ENCODE measurements at places on chromosomes 16 and 17.
A peak's percentile ranks its signal among the peaks of the same experiment; 100 is the strongest.

- no peak for DNase-seq
Observed at GRCh38 chr17:17467720-17468119, 9.1 kb upstream of the MED9 start.

DNA sequence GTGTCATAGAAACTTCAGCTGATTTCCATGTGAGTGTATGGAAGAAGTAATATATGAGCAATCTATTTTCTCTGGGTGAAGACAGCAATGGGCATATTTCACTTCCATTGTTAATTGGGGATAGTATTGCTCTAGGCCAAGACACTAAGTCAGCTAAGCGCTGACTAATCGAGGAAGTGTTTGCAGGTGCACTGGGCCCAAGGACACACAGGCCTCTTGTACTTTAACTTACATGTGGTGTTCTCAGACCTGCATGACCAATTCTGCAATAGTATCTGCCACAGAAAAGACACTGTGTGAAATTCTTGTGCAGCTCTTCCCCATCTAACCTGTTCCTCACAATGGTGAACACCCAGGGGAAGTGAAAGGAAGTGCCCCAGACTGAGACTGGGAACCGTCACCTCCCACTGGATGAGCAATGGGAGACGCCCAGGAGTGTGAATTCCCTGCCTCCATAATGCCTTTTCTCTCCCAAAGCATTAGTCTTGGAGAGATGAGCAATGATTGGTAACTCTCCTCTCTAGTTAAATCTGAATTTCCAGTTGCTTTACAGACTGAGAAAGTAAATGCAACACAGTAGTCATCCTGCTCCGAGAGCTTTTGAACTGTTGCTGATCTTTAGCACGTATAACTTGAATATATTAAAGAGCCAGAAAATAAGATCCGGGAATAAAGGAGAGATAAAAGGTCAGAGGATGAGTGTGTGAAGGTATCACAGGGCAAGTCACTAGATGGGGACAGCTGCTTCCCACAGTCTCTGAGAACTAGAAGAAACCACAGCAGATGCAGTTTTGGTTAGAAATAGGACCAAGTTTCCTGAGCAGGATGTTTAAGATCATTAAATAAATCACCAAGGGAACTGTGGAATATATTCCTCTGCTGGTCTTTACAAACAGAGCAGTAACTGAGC lies 82.6 kb downstream of the CDK5R1 start:
- DNase-seq = no peak

DNA sequence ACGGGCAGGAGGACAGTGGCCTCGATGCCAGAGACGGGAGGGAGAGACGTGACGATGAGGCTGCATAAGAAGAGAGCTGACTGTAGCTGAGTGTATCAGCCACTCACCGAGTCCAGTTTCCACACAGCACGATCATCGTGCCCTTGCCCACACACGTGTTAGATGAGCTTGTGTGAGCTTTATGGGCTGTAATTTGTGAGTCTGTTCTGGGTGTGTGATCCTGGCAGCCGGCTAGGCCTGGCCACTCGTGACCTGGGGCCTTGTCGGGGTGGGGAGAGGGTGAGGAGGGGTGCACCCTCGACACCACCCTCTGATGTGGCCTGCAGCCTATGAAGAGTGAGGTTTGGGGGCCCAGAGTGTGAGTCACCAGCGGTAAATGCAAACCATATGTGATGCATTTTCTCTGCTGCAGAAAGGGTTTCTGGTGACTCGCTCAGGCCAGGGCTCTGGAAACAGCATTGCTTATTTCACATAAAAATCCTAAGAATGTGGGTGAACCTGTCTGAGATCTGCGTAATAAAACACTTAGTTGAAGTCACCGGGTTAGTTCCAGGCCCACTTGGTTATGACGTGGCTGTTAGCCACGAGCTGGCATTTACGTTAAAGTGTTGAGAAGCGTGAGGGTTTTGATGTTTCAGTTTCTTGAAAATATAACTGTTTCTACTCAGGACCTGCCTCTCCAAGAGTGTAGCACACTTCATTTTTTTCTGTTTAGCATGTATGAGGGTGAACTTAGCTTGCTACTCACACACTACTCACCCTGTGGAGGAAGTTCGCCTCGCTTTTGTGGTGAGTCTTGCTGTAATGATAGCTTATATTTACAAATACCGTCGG lies 4.2 kb downstream of the METRNL start:
- no peak for DNase-seq

GRCh38 chr17:82929676-82930042 lies 89.8 kb upstream of the ZNF750 start:
- DNase-seq = no peak

DNA sequence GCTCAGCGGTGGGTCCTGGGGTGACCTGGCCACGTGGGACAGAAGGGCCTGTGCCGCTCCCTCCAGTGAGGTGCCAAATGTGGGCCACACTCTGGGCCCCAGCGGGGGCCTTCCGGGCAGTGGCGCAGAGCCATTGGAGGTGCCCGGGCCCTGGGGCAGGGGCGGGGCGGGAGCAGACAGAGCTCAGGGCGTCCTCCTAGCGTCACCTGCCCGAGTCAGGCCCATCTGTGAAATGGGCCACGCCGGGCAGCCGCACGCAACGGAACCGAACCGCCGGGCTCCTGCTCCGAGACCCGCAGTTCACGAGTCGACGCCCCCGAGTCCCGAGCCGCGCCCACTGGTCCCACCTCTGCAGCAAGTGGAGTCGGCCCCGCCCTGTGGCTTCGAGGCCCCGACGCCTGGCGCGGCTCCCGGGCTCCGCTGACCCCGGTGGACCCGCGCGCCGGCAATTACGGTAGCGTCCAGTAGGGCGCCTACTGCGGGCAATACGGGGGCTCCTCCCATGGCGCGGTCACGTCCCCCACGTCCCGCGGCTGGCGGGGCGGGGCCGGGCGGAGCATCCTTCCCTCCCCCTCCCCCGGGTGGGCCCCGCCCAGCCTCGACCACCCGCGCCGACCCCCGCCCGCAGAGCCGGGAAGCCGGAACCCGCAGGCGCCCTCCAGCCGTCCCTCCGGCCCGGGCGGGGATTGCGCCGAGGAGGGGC lies 1.9 kb downstream of the SLC16A3 start:
- peak; percentile 70 for DNase-seq

GRCh38 chr16:22413819-22414218 lies 39.4 kb upstream of the CDR2 start:
- no peak for DNase-seq

- no peak for DNase-seq
Observed at GRCh38 chr17:59810894-59811153, 81.9 kb downstream of the TUBD1 start.

DNA sequence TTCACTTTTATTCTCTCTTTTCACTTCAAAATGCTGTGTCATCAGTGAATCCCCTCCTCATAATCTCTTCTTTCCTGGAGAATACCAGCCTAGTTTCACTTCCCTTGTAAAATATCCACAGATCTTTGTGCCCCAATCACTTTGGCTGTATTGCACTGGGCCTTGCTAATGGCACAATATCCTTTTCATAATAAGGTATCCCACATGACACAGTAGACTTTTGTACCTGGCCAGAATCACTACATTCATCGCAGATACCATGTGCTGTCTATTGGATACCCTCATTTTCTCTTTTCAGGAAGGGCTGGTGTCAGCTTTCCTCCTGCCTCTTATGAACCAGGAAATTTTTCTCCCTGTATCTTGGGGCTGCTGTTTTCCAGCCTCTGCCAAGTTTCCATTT lies 25.7 kb upstream of the TOX3 start:
- no peak for DNase-seq

- DNase-seq = no peak
Observed at GRCh38 chr16:68972013-68972412, 128.7 kb downstream of the TANGO6 start.

GRCh38 chr17:41796121-41796895 lies 9.8 kb upstream of the JUP start:
- no peak for DNase-seq

DNA sequence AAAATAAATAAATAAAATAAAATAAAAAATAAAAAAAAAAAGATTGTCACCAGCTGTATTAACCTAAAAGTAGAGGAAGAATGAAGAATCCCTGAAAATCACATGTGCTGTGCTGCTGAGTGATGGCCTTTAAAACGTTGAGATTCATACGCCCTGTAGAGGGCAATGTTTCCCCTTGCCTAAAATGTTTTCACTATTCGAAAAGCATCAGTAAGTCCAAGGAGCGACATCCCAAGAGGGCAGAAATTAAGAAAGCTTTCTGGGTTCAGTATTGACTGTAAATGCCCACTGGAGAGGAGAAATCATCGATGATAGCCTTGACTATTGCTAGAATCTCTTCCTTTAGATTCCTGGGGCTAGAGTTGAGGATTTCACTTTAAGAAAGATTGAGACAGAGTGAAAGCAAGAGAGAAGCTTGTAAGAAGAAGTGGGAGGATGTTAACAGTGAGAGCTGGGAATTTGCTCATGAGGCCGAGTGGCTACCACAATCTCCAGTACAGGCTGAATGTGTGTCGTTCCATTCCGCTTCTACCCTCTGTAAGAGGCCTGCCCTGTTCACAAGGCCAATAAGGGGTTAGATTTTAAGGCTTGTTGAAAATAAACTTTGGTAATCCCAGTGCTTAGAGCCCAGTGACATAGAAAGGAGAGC lies 170.8 kb upstream of the FAM20A start:
- DNase-seq = no peak

DNA sequence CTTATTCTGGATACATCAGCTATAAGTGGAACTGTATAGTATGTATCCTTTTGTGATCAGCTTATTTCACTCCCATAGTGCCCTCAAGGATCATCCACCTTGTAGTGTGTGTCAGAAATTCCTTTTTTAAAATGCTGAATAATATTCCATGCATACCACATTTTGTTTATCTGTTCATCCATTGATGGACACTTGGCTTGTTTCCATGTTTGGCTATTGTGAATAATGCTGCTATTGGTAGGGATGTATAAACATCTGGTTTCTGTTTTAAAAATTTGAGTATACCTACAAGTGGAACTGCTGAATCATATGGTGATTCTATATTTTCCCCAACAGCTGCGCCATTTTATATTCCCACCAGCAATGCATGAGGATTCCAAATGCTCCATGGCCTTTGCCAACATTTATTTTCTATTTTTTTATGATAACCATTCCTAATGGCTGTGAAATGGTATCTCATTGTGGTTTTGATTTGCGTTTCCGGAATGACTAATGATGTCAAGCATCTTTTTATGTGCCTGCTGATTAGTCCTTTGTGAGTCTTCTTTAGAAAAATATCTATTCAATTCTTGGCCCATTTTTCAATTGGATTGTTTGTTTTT lies 11.6 kb downstream of the RCVRN start:
- DNase-seq = no peak

DNA sequence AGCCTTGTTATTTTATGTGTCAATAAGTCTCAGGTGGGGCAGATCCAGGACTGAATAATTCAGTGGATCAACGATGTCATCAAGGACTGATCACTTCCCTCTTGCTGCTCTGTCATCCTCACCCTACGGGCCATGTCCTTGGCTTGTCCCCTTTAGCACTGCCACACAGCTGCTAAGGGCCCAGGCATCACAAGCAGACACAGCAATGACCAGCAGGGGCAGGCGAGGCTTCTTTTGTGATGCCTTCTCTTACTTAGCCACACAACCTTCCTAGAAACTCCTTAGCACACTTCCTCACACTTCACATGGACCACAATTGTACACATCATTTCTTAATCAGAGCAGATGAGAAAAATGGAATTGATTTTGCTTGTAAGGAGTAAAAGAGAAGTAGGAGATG lies 356.3 kb upstream of the SOX9 start:
- no peak for DNase-seq

GRCh38 chr16:6018848-6019489 lies 921.4 kb upstream of the EEF2KMT start:
- DNase-seq = no peak

DNA sequence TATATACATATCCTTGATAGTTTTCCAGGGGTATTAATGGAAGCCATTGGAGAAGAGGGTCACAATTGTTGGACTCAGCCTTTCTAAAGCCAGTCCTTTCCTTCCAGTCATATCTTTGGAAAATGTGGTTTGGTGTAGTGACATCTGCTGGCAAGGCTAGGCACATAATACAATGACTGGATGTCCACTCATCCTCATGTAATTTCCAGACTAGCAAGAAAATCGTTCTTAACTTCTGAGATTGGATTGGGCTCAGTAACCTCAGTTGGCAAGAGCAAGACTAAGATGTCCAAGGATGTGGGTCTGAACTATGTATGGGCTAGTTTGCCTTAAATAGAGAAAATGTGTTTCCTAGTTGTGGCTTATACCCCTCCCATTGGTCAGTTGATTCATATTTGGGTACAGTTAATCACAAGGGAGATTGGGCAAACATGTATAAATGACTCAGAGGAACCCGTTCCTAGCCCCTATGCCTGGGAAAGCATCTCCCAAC lies 8.7 kb upstream of the KAT7 start:
- DNase-seq = no peak

DNA sequence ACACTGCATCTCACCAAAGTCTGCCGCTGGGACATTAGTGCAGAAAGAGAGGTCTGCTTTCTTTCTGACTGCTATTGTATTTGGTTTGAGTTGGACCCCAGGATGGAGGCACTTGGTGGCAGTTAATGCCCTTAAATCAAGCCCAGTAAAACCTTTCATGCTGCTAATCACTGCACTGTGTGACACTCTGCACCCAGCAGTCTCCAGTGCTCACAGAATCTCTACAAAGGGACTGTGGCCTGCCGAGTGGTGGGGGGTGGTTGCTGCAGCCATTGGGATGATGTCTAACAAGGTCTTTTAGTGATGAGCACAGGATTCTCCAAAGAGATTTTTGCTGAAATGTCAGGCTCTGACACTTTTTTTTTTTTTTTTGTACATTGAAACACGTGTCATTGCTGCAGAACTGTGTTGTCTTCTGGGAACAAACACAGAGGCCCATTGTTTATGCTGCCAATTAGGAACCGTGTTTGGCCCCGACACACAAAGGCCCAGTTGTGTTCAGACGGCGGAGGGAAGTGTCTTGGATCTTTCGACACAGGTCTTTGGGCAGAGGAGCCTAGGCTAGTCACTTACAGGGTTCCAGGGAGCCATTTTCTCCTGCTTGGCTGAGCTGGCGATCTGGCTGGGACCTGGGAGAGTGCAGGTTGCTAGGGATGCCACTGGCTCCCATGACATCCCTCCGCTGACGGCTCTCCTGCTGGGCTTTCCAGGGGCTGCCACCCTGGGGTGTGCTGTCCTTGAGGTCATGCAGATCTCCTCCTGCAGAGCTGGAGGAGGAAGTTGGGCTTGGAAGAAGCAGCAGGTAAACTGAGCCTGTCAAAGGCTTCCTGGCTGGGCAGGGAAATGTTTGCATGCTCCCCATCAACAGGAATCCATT lies 16.2 kb upstream of the TNRC6C start:
- no peak for DNase-seq

DNA sequence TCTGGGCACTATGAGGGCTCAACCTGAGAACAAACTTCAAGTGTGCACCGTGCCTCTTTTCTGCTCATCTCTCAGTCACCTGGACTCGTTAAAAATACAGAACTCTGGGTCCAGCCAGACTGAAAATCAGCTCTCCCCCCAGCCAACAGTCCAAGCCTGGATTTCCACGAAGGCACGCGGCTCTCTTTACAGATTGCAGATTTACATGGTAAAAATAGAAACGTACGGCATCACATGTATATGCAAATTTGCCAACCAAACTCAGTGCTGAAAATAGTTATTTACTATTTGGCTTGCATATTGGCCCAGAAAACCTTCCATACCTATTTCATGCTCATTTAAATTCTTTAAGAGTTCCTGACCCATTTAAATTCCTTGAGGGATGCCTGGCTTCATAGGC lies 315.8 kb downstream of the MAF start:
- DNase-seq = no peak

Data from SW 1271 (cell line).